RKO (cell line): ENCODE measurements at places on chromosomes 3 and 15.
A peak's percentile ranks its signal among the peaks of the same experiment; 100 is the strongest.

DNA sequence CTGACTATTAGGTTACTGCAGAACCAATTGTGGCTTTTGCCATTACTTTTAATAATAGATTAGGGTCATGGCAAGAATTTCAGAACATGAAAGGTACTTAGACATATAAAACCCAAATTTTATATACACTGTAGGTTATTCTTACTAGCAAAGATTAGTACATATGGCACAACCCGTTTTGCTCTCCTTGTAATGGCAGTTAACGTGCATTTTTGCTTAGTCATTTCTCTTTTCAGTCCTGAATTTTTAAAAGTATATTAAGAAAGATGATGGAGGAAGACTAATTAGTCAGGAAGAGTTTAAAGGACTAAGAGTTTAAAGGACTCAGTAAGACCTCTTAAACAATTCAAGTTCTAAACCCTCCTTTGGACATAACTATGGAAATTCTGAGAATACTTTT is 114.0 kb downstream of the PEAK1 start:
- no peak for DNase-seq

GRCh38 chr3:42639192-42639591 is 14.3 kb upstream of the ZBTB47 start:
- no peak for DNase-seq

DNA sequence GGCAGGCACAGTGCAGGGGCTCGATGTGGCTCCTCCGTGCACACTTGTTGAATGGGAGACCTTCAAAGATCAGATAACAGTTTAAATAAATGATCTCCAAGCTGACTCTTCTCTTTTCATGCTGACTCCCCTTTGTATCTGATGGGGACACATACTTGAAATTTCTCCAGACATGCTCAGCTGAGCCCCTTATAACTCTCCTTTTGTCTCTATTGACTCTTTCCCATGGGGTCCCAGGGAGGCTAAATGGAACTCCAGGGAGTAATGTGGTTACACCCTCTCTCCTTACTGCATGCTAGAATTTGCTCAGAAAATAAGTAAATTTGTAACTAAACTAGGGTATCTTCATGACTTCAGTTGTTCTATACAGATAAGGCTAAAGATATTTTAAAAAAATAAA is 48.2 kb upstream of the TM4SF4 start:
- DNase-seq, result no peak

- no peak for DNase-seq
Observed at GRCh38 chr3:144692488-144692887, 720.9 kb downstream of the DIPK2A start.

GRCh38 chr15:101456057-101456739 is 33.3 kb downstream of the PCSK6 start:
- DNase-seq, result no peak

DNA sequence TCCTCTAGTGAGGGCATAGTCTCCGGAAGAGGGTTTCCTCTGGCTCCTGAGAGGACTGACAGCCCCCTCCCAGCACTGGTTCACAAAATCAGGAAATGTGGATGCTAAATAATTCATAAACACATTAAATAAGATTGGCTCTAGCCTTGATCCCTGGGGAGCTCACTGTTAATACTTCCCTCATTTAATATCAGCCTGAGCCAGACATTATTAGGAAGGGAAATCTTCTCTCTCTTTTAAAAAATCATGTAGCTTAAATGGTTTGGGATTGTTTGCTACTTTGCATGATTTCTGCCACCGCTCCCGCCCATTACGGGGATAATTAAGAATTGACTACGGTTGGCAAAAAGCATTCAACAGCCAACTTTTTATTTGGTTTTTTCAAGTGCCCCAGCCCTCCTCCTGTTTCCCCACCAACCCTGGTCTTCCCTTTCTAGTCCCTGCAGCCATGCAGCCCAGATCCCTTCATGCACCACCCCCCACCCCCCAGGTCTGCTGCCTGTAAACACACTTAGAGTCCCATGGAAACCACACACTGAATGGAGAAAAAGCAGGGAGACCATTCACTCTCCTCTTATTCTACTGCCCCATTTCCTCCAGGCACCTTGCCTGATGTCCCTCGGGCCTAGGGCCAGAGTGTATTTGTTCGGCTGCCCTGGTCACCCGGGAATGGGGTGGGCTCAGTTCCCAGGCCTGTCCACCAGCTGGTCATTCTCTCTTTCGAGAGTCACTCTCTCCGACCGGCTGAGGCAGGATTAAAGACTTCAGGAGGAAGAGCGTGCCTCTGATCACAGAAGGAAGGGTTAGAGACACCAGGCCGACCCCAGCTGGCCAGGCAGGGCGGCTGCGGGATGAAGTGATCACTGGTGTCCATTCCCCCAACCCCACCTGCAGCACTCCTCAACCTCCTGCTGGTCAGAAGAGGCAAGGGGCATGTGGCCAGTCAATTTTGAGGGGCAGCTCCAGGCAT is 45.1 kb downstream of the SEMA5B start:
- DNase-seq, result no peak

DNA sequence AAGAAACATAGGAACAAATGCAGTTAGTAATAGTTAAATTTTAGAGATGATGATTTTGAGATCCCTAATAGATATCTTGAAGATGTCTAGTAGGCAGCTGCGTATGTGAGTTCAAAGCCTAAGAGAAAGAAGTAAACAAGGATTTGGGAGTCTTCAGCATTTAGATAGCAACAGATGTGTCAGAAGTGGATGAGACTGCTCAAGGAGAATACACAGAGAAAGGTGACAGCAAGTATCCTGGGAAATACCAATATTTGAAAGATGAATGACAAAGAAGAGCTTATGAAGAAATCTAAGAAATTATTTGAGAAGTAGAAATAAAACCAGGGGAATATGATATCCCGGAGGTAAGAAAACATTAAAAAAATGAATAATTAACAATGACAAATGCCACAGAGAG is 130.9 kb downstream of the PCCB start:
- DNase-seq, result no peak

- DNase-seq, result no peak
Observed at GRCh38 chr15:80216141-80216540, 35.9 kb downstream of the CTXND1 start.

DNA sequence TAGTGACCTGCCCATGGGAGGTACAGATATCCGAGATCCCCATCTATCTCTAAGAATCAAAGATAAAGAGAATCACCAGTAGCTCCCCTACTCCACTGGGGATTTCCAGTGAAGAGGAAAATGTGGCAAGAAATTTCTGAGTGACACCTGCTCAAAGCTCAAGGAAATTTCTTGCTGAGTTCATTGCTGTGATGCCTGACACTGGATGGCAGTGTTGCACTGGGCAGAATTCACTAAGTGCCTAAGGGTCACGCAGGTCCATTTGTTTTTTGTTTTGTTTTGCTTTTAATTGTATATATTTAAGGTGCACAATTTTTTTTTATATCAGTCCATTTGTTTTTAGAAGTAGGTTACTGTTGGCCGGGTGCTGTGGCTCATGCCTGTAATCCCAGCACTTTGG is 109.5 kb upstream of the KCNAB1 start:
- DNase-seq, result peak; percentile 52

DNA sequence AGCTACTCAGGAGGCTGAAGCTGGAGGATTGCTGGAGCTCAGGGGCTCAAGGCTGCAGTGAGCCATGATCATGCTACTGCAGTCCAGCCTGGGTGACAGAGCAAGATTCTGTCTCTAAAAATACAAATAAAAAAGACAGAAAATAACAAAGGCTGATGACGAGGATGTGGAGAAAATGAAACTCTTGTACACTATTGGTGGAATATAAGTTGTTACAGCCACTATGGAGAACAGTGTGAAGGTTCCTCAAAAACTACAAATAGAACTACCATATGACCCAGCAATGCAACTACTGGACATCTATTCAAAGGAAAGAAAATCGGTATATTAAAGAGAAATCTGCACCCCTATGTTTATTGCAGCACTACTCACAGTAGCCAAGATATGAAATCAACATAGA is 526.7 kb upstream of the NAALADL2 start:
- DNase-seq, result no peak

GRCh38 chr3:171592786-171593185 is 132.6 kb upstream of the TNIK start:
- no peak for DNase-seq

GRCh38 chr3:10648181-10648580 is 142.8 kb upstream of the ATP2B2 start:
- DNase-seq, result no peak

- no peak for DNase-seq
Observed at GRCh38 chr15:75542386-75542797, 36.7 kb downstream of the PTPN9 start.

DNA sequence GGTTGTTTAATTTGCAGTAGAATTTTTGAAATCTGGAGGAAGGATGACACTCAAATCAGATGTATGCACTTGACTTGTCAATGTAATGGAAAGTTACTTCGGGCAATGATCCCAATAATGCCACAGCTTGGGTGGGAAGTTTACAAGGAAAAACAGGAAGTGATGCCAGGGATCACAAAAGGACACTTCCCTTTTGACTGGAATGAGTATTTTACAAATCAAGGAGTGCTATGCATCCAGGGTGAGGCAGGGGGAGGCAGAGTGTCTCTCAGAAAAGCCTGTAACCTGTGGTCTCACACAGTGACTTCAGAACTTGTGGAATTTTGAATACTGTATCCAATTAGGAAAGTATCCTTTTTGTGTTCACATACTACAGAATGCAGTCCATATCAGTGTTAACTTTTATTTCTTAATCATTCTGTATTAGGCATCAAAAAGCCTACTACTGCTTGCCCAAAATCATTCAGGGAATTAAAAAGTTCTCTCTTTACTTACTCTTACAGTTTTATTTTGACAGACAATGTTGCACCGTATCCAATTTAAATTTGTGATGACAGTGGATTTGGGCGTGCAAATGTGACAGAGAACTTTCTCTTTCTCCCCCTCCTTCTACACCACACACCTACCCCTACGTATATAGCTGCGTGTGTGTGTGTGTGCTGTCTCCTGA is 445.1 kb downstream of the MECOM start:
- peak; percentile 83 for DNase-seq

GRCh38 chr3:77590191-77590590 is 550.3 kb downstream of the ROBO2 start:
- DNase-seq, result no peak

GRCh38 chr15:45399381-45400212 is 21.3 kb upstream of the GATM start:
- peak; percentile 84 for DNase-seq

DNA sequence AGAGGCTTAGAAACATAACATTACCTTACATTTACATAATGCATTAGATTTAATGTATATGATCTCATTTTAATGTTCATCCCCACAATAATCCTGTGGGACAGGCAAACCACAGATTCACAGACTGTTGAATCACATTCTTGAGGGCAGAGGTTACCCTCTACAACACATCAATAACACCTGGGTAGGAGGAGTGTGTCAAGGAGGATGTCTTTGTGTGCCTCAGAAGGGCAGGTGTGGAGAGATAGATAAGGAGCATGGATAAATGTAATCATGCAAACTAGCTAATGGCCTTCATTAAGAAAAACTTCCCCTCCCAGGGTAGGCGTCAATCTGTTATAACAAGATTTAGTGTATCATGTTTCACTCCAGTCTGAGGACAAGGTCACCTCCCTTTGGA is 12.9 kb upstream of the MB21D2 start:
- DNase-seq, result no peak

- DNase-seq, result no peak
Observed at GRCh38 chr3:134646086-134646485, 4.7 kb downstream of the KY start.

DNA sequence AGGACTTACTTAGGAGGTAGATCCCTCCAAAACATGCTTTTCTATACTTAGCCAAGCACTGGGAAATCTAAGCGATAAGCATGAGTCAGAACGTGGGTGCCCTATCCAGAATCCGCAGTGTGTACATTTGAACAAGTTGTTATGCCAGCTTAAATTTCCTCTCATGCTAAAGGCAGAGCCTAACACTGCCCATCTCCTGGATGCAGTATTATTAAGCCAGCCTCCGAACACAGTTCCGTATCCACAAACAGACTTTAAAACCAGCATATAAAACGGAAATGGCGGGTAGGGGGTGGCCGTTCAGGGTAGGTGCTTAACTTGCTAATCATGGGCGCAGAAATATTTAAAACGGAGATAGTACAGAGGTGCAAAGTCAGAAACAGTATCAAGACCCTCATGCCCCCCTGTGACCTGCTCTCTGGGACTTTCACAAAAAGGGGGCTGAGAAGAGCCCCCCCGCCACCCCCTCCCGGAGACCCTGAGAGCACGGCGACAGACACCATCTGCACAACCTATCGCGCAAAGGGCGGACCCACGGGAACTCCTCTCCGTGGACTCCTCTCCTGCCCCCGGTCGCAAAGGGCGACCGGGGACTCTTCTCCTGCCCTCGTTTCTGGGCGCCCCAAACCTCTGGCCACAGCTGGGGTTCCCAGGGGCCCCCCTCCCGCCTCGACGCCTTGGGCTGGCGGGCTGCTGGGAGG is 889 bp upstream of the LRRIQ4 start:
- peak; percentile 77 for DNase-seq

DNA sequence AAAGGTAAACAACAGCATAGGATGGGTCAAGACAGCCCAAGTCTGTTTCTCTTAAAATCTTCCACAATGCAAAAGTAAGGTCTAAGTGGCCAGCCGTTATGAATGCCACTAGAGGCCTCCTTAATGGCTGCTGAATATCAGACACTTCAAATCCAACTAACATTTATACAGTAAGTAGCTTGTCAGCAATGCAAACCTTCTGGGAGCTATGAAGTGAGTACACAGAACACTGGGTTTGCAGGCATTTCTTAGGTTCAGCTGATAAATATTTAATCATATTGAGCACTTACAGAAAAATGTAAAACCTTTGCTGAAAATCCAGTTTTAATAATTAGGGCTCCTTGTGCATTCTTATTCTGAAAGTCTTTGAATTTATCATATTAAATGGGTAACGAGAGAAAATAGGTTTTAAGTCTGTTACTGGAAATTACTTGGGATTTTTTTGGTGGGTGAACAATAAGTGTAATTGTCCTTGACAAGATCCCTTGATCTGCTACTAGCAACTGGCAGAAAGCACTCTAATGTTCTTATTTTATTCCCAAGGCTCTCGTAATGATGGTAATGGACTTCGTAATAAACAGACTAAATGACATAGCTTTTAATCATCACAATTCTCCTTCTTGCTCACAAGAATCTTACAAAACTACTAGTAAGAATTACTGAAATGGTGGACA is 141.7 kb upstream of the GPR149 start:
- no peak for DNase-seq

- DNase-seq, result no peak
Observed at GRCh38 chr15:42140383-42141070, 15.9 kb downstream of the PLA2G4F start.

DNA sequence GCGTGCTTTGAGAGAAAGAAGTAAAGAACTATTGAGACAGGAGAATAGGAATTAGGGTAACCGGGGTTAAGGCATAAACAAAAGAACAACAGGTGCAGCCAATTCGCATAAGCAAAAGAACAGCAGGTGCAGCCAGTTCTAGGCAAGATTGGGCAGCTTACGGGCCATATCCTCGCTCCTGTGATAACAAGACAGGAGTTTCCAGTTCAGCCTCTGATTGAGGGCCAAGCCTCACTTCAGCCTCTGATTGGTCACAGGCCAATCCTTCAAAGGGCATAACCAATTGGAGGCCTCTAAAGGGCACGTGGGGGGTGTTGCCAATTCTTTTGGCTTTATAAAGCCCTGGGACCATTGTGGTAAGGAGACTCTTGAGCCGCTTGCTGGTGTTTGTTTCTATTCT is 143.5 kb downstream of the GADL1 start:
- no peak for DNase-seq

- no peak for DNase-seq
Observed at GRCh38 chr3:157355276-157355675, 81.4 kb upstream of the PTX3 start.
